ENCODE measurements at places on chromosomes 2 and 18.

DNA sequence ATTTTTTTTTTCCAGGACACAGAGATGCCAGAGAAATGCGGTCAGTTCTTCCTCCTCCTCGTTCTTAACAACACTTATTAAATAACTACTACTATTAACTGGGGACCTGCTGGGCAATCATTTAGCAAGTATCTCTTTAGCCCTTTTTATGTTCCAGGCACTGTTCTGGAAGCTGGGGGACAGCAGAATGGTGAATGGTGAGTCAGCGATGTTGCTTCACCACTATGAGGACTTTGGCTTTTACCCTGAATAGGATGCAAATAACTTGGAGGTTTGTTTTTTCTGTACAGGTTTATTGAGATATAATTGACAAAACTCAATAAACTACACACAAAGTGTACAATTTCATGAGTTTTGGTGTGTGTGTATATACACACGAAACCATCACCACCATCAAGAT lies 179.9 kb upstream of the MSH6 start:
- H3K27me3 ChIP-seq = no peaks in the 10 kb centered on the region
- no peaks in the 10 kb centered on the region for H3K36me3 ChIP-seq
- H3K27ac ChIP-seq = no peak overlapping the region
- H3K4me3 ChIP-seq = no peak overlapping the region
- DNase-seq = no peak

DNA sequence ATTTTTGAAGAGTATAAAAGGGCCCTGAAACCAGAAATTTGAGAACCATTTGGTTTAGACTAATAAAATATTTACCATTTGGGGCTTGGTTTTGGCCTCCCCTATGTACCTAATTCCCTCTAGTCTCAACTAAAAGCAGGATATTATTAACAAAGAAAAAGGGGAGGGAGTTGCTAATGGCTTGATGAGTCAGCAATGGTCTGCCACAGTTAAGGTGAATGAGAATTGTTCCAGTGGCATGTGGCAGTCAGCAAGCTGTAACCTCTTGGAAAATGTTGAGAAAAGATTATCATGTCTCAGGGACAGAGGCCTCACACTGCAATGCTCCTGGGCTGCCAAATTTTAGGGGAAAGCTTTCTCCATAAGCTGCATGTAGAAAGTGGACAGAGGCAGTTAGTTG lies 20.1 kb upstream of the SLC39A10 start:
- H3K36me3 ChIP-seq = no peaks in the 10 kb centered on the region
- no peaks in the 10 kb centered on the region for H3K4me1 ChIP-seq
- H3K27me3 ChIP-seq = no peaks in the 10 kb centered on the region
- no peak for DNase-seq
- no peak overlapping the region for H3K27ac ChIP-seq

- no peaks in the 10 kb centered on the region for H3K36me3 ChIP-seq
- no peaks in the 10 kb centered on the region for H3K27me3 ChIP-seq
- DNase-seq = no peak
- H3K27ac ChIP-seq = no peak overlapping the region
- H3K4me3 ChIP-seq = no peak overlapping the region
These were observed 1.7 kb upstream of the SLC25A12 start for GRCh38 chr2:171895786-171896185.

GRCh38 chr2:66477135-66477842 lies 42.4 kb downstream of the MEIS1 start:
- no peaks in the 10 kb centered on the region for H3K27me3 ChIP-seq
- no peaks in the 10 kb centered on the region for H3K36me3 ChIP-seq
- H3K4me1 ChIP-seq = peaks cover 11% of the 10 kb centered on the region

GRCh38 chr2:118807668-118808428 lies 39.6 kb downstream of the EN1 start:
- peak overlapping the region; percentile 24 for H3K4me3 ChIP-seq
- no peak overlapping the region for H3K27ac ChIP-seq
- no peaks in the 10 kb centered on the region for H3K27me3 ChIP-seq
- no peaks in the 10 kb centered on the region for H3K36me3 ChIP-seq
- no peak for DNase-seq
- no peaks in the 10 kb centered on the region for H3K4me1 ChIP-seq

DNA sequence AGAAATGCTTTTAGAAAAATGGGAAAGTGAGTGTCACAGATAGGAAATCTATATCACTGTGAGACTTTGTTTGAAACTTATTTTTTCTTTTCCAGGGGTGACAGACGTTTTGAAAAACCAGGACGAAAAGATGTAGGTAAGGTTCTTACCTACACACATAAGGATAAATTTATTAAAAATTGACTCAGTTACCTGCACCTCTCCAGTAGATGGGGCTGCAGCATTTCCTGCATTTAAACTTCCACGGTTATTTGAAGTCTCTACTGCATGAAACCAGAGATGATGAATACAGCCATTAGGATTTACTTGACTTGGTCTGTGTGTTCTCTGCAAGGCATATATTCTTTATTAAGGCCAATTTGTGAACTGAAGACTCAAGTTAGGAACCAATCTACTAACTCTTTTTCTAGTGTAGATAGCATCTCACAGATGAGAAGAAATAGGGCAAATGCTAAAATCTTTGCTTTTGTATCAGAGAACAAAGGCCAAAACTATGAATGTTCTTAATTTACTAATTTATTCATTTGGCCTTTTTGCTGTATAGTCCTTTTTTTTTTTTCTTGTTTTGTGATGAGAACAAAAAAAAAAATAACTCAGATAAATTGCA lies 15.0 kb downstream of the KCNJ13 start:
- no peak for DNase-seq
- no peaks in the 10 kb centered on the region for H3K27me3 ChIP-seq
- H3K4me3 ChIP-seq = no peak overlapping the region
- no peaks in the 10 kb centered on the region for H3K36me3 ChIP-seq
- H3K27ac ChIP-seq = no peak overlapping the region

GRCh38 chr18:62396381-62396780 lies 71.3 kb downstream of the TNFRSF11A start:
- no peaks in the 10 kb centered on the region for H3K4me1 ChIP-seq

GRCh38 chr2:140990416-140990815 lies 1140.4 kb downstream of the LRP1B start:
- H3K27ac ChIP-seq = no peak overlapping the region
- no peaks in the 10 kb centered on the region for H3K36me3 ChIP-seq
- H3K4me3 ChIP-seq = no peak overlapping the region
- no peaks in the 10 kb centered on the region for H3K4me1 ChIP-seq

DNA sequence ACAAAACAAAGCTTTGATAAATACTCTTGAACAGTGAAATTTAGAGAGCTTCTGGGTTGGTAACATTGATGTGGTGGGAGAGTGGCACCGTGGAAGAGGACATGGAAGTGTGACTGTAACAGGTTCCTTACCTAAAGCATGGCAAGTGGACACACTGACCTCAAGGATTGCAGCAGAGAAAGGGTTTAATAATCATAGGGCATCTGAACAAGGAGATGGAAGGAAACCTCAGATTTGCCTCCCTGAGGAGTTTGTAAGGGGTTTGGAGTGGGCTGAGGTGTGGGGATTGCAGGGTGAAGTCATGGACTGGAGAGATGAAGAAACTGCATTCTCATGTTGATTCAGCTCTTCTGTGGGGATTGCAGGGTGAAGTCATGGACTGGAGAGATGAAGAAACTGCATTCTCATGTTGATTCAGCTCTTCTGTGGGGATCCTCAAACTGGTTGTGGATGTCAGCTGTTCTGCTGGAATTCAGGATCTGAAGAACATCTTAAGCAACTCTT lies 83.8 kb upstream of the TLK1 start:
- no peaks in the 10 kb centered on the region for H3K27me3 ChIP-seq
- H3K4me1 ChIP-seq = no peaks in the 10 kb centered on the region
- H3K4me3 ChIP-seq = no peak overlapping the region
- no peak for DNase-seq
- no peak overlapping the region for H3K27ac ChIP-seq
- no peaks in the 10 kb centered on the region for H3K36me3 ChIP-seq

- H3K4me3 ChIP-seq = no peak overlapping the region
- no peak for DNase-seq
These were observed 49.0 kb upstream of the DSG1 start for GRCh38 chr18:31268985-31269406.

DNA sequence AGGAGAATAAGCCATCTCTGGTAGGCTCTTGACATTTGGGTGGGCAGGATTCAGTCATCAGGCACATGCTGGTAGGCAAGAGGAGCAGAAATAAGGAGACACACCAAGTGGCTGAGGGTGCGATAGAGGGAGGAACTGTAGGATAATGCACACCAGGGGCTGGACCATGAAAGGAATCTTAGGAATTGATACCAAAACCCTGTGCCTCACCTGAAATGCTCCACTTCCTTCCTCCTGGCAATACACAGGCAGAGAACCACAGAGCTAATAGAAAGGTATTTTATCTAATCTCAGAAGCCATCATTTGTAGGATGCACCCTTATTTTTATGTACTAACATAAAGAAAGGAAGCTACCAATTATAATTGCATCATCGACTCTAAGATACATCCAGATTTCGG lies 4.4 kb upstream of the CYP1B1 start:
- no peaks in the 10 kb centered on the region for H3K36me3 ChIP-seq
- H3K4me1 ChIP-seq = no peaks in the 10 kb centered on the region
- no peak for DNase-seq
- H3K27ac ChIP-seq = no peak overlapping the region
- H3K27me3 ChIP-seq = no peaks in the 10 kb centered on the region

Measured in ovary (tissue), 10 donors.